ENCODE measurements at places on chromosomes 13 and 19.

DNA sequence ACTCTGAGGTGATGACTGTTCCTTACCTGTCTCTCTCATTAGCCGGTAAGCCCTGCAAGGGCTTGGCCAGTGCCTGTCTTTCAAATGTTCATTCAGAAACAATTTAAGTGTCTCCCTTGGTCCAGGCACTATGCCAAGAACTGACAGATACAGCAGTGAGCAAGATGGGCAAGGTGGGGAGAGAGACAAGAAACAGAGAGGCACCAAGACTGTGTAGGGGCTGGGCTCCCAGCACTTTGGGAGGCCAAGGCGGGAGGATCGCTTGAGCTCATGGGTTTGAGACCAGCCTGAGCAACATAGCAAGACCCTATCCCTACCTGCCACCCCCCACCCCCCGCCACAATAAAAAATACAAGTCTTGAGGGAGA is 1.3 kb upstream of the CCNE1 start:
- DNase-seq = no peak

GRCh38 chr19:29285878-29286277 is 72.9 kb upstream of the UQCRFS1 start:
- DNase-seq = no peak

DNA sequence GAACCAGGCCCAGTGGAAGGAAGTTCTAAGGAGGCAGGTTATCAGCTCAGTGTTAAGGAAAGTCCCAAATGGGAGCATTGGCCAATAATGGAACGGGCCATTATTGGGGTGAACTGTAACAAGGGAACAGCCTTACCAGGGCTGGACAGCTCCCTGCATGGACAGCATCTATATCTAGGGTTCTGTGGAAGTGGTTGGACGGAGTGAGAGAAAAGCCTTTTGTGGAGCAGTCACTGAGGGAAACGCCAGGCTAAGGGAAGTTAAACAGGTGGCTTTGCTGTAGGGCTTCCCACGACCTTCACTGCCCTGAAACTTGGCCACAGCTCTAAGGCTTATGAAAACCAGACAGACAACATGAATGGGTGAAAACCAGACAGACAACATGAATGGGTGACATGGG is 17.0 kb downstream of the POU2F2 start:
- DNase-seq = no peak

- DNase-seq = peak; percentile 50
Measured at GRCh38 chr19:1122972-1123363, 19.2 kb downstream of the GPX4 start.

DNA sequence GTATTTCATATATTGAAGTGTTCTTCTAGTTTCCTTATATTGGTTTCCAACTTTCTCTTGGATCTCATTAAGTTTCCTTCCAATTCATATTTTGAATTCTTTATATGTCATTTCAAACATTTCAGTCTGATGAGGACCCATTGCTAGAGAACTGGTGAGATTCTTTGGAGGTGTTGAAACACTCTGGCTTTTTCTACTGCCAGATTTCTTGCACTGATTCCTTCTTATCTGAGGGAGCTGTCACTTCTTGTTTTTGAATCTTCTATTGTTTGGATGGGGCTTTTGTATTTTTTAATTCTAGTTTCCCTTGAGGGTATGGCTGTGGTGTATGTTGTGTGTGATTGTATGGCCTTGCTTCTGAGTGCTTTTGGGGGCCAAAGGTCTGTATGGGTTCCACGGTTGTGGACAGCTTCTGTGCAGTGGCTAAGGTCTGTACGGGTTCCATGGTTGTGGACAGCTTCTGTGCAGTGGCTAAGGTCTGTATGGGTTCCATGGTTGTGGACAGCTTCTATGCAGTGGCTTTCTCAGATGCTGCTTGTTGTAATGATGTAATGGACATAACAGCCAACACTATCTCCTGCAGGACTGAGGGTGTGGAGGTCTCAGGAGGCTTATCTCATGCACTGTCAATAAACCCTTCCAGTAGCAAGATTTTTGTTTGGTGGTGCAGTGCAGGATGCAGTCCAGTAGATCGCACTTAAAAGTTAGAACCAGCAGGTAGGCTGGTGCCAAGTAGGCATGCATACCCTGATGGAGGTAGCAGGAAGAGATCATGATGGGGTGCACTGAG is 36.8 kb downstream of the ACSBG2 start:
- no peak for DNase-seq

- no peak for DNase-seq
Measured at GRCh38 chr13:50011461-50011860, 3.8 kb upstream of the KCNRG start.

- DNase-seq = no peak
Measured at GRCh38 chr19:2484178-2484937, 8.4 kb downstream of the GADD45B start.

DNA sequence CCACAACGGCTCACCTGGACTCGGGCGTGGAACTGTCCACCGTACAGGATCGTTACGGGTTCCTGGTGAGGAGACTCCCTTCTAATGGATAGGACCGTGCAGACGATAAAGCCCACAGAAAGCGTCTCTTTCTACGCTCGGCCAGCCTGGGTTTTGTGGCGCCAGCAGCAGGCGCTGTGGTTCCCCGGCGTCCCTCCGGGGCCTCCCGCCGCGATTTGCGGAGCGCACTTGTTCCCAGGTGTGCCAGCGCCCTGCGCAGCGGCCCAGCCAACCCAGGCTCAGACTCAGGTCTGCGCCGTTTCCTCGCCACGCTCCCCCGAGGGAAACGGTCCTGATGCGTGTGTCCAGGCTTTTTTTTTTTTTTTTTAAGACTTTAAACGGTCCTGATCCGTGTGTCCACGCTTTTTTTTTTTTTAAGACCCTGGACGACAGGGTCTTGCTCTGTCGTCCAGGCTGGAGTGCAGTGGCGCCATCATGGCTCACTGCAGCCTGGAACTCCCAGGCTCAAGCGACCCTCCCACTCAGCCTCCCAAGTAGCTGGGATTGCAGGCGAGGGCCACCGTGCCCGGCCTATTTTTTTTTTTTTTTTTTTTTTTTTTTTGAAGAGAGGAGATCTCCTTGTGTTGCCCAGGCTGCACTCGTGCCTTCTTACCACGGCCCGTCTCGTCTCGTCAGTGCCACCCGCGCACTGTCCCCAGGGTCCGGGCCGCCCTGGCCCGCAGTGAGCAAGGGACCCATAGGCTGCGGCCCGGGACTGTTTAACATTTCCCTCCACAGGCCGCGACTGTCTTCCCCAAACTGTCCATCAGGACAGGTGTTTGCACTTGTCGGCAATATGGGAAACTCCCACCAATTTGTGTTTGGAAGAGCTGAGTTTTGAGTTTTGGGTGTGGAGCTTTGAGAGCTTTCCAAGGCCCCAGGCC is 23.8 kb downstream of the GJA3 start:
- peak; percentile 17 for DNase-seq

- DNase-seq = no peak
Measured at GRCh38 chr13:112210371-112210770, 143.4 kb downstream of the SOX1 start.

- DNase-seq = no peak
Measured at GRCh38 chr19:19691683-19692082, 23.0 kb downstream of the ZNF101 start.

GRCh38 chr19:10433131-10433536 is 12.8 kb downstream of the PDE4A start:
- DNase-seq = no peak

DNA sequence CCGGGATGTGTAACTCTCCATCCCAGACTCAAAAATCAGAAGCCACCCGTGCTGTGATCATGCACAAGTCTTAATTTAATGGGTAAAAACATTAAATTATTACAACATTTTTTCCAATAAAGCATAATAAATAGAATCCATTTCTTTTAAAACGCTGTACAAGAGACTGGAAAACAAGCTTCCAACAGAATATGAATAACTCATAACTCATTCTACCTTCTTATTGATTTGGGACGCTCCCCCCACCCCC is 523 bp upstream of the KRI1 start:
- no peak for DNase-seq

DNA sequence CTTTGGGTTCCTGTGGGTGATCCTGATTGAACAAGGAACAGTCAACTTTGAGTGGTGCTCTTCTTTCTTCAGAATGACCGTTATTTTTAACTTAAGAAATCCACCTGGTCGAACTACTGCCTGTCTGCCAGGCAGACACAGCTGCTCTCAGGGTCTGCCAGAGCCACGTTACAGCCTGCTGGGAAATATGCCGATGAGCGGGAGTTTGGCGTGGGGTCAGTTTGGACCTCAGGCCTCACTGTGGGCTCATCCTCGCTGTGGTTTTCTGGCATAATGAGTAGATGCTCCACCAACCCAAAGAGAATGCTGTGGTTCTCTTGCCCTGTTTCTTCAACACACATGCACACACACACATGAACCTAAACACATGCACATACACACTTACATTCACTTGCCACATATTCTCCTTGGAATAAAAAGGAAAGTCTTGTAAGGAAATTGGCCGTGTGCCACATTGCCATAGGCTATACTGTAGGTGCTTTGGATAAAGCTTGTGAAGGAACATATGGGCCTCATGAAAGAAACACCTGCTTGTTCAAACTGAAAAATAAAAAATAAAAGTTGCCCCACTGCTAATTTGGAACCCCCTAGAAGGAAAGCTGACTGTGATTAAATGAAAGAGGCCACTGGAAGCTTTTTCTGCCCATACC is 598.7 kb upstream of the KLF12 start:
- no peak for DNase-seq

GRCh38 chr13:51419001-51419636 is 33.7 kb downstream of the INTS6 start:
- DNase-seq = no peak

GRCh38 chr13:93963266-93964145 is 516.0 kb downstream of the DCT start:
- DNase-seq = no peak

- DNase-seq = no peak
Measured at GRCh38 chr13:25502031-25502430, 130.3 kb downstream of the ATP8A2 start.

All from CD4-positive, alpha-beta T cell treated with Interleukin-1 beta for 1 hour (primary cell).